Stimulated activated naive CD8-positive, alpha-beta T cell treated with anti-CD3 and anti-CD28 coated beads, Interleukin-15, Interleukin-2, amounts not matched to agents 100 U/mL and 50 U/mL, for 24 hours (primary cell): ENCODE measurements at places on chromosomes 12 and 14.
A peak's percentile ranks its signal among the peaks of the same experiment; 100 is the strongest.

DNA sequence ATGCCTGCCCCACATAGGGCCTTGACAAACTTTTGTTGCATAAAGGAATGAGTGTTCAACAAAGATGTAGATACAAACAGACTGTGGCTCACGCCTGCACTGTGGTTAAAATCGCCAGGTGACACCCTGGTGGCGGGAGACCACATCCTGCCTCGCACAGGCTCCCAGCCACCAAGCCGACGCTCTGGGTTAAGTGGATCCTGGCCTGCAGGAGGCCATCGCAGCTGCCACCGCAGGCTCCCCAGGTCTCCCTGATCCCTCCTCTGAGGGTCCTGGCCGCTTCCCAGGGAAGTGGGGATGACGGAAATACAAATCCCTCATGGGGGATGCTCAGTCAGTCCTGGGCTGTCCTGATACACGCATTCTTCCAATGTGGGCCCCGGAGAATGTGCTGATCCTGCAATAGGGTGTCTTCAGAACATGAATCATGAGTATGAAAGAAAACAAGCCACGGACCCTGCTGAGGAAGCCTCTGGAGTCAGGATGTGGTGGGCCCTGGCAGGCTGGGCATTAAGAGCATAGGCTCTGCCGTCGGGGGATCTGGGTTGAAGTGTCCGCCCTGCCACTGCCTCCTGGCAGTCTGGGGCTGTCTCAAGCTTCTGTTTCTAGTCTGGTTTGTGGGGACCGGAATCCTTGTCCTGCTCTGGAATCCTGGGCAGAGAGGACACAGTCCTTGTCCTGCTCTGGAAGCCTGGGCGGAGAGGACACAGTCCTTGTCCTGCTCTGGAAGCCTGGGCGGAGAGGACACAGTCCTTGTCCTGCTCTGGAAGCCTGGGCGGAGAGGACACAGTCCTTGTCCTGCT lies 53.5 kb upstream of the BEGAIN start:
- peak; percentile 75 for DNase-seq

DNA sequence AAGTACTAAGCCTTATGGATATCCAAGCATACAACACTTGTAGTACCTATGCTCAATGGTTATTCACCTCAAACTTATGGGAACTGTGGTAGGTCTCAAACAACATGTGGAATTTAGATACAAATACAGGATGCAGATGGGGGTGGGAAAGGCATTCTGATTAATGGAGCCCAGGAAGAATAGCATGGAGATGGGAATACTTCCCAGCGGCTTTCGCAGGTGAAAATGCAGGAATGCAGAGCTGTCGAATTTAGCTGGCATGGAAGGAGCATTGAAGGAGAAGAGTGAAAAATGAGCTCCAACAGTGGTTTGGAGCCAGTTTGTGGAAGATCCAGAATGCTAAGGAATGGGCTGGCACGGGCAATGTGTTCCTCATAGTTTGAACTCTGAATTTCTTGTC lies 89.9 kb downstream of the NKX2-1 start:
- DNase-seq, result no peak

DNA sequence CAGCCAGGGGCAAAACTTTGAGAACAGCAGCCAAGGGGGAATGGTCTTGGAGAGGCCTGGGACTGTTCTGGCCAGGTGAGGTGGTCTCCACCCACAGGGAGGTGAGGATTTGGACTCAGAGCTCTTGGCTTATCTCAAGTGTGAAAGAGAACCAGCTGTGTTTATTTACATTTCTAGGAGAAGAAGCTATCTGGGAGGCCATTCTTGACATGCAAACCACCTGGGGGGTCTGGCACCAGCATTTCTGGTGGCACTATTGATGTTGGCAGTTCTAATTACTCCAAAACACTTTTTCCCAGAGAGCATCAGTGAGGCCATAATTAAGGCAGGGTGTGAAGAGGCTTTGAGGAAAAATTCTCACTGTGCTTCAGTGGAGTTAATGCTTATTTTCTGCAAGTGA lies 95.1 kb downstream of the CAND1 start:
- no peak for DNase-seq

GRCh38 chr12:57518920-57519795 lies 1.2 kb downstream of the DDIT3 start:
- peak; percentile 37 for DNase-seq

DNA sequence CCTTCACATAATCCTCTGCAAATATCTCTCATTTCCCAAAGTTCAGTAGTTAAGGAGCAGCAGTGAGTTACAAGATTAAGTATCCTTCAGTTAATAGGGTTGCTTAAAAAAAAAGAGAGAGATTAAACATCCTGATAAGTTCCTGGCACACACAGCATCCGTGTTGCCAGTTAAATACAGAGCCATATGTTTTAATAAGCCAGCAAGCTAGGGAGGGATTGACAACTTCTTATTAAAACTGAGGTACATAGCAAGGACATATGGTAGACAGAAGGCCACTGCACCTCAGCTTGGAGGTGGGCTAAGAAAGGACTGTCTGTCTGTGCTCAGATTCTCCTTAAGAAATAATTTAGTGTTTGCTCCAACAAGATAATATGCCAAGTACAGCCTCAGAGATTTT lies 9.6 kb upstream of the TMEM30B start:
- no peak for DNase-seq

- peak; percentile 15 for DNase-seq
Measured at GRCh38 chr14:94175011-94175745, 1.1 kb downstream of the PPP4R4 start.

DNA sequence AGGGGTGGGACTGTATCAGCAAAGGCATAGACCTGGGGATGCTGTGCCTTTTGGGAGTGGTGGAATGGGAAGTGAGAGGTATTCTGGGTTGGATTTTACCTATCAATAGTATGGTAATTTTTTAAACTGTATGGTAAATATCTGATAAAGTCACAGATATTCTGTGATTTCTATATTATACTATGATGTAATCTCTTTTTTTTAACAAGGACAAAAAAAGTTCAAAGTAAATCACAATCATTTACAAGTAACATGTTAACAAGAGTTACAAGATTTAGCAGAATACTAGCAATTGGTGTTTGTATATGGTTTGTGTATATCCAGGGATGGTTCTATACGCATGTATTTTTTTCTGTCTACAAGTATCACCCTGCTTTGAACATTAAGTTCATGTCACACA lies 56.0 kb downstream of the BMAL2 start:
- DNase-seq, result no peak

GRCh38 chr14:69050240-69051184 lies 71.4 kb upstream of the ACTN1 start:
- DNase-seq, result no peak

DNA sequence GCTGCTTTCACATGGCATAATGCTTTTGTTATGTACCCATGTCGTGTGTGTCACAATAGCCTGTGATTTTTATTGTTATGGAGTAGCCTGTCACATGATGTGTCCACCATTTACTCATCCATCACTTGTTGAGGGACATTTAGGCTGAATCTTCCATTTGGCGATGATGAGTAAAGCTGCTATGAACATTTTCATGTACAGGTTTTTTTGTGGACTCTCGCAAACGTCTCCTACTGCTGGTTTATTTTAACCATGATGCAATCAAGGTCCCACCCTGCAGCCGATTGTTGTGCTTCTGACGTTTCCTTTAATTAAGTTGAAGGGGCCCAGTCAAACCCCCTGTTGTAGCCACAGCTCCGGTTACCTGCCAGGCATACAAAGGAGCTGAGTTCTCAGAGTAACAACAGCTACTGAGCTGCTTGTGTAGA lies 63.2 kb downstream of the ZNF664 start:
- no peak for DNase-seq

DNA sequence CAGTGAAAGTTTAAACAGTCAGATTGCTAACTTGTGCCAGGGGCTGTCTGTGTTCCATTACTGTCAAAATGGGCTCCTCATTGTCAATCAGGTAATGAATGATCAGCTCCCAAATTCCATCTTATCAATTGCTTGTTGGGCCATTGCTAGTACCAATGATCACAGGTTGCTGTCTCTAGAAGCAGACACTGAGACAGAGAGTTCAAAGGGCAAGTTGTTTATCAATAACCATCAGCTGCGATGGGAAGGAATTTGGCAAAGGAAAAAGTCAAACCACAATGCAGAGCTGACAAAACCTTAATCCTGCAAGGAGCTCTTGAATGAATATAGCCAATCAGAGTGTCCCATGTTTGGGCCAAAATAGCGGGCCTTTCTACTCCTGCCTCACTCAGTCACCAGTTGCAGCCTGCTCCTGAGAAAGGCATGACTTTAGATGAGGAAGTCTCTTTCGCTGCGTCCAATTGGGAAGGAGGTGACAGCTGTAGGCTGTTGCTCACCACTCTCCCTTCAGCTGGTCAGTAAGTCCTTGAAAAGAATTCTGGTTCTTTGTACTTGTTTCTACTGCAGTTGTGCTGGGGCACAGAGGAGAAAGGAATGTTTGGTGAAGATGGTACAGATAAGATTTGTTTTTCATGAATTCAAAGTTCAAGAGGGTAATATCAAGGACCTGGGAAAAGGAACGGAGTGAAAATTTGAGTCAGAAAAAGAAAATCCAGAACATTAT lies 179.2 kb upstream of the PDE3A start:
- DNase-seq, result no peak

GRCh38 chr14:86442135-86442534 lies 912.2 kb downstream of the FLRT2 start:
- no peak for DNase-seq

DNA sequence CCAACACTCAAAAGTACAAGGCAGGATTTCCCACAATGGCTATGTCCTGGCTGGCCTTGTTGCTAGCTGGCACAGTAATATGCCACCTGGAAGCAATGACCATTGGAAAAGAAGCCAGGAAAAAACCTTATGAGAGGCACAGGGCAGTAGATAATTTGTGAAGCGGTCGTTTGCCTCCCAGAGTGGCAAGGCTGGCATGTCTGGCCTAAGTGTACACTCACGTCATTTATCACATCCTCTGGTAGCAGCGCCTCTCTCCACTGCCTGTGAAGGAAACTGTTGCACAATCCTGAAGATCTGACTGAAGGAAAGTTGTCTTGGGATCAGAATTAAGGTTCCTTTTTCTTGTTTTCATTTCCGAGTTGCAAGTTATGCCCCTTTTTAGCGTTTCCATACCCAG lies 408.5 kb downstream of the ZFP36L1 start:
- DNase-seq, result no peak

GRCh38 chr14:92577321-92577742 lies 63.8 kb downstream of the RIN3 start:
- DNase-seq, result no peak

DNA sequence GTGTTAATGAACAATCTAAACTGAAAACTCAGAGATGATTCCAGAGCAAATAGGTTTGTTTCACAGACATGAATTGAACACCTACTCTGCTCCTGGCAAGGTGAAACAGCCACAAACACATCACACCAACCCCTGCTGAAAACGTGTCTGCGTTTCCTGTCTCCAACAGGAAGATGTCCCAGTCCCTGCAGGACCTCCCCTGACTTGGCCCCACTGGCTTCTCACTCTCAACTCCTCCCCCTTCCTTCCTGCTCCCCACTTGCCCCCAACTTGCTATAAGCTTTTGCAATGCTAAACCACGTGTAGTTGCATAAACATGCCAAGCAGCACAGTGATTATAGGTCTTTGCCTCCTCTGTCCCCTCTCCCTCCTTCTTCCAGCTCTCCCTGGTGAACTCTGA lies 567.6 kb downstream of the BCL11B start:
- DNase-seq, result peak; percentile 15

GRCh38 chr14:100765991-100766390 lies 39.3 kb downstream of the DLK1 start:
- no peak for DNase-seq

GRCh38 chr14:20652996-20653975 lies 11.8 kb upstream of the OR6S1 start:
- peak; percentile 76 for DNase-seq

- DNase-seq, result peak; percentile 54
Measured at GRCh38 chr14:20632448-20632830, 9.1 kb downstream of the OR6S1 start.

DNA sequence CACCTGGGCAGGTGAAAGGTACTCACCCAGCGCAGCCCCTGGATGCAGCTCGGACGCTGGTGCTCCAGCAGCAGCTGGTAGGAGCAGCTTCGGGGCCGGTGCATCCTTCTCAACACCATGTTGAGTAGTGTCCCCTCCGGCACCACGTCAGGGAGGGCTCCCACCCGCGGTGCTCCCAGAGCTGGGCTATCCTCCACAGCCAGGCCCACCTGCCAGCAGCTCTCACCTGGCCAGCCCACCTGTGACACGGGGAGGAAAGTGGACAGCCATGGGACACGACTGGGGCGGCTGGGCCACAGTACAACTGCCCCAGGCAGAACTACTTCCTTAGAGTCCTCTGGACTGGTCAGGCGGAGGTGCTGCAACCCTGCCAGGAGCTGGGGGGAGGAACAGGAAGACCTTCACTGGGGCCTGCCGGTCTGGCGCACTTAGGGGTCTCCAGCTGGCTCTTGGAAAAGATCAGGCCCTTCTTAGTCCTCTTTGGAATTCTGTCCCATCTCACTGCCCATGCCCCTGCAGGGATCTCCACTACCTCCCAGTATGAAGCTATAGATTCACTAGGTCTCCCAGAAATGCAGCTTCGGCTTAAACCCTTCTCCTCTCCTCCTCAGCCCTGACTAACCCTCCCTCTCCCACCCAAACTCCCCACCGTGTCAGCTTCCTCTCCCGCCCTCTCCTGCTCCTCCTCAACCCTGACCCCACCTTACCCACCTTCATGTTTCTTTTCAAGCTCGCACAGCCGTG lies 668 bp downstream of the RAPGEF3 start:
- no peak for DNase-seq

DNA sequence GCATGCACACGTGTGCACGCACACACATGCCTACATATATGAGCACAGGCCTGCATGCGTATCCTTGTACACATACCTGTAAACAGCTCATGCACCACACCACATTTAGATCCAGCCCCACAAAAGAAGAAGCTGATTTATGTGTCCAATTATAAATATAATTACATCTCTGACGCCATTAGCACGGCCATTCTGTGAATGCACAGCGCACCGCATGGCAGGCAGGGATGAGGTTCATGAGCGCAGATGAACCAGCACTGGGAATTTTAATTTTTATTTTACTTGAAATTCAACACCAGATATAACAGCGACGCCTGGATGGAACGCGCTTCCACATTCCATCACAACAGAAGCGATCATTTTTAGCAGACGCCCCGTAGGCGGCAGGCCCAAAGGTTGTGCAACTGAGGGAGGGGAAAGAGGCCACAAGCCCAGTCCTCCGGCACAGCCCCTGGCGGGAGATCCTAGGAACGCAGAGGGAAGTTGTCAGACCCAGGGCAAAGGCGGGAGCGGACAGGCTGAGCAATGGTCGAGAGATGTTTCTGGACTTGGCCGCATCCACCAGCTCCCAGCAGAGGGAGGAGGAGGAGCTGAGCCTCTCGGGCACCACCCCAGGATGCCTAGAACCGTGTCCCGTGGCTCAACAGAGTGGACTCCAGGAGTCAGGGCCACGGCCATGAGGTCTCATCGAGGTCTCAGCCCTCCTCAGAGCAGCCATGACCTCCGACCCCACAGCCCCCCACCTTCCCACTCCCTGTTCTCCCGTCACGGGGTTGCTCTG lies 37.9 kb upstream of the GALNT9 start:
- DNase-seq, result no peak

GRCh38 chr12:117890137-117890536 lies 78.7 kb downstream of the KSR2 start:
- DNase-seq, result no peak

DNA sequence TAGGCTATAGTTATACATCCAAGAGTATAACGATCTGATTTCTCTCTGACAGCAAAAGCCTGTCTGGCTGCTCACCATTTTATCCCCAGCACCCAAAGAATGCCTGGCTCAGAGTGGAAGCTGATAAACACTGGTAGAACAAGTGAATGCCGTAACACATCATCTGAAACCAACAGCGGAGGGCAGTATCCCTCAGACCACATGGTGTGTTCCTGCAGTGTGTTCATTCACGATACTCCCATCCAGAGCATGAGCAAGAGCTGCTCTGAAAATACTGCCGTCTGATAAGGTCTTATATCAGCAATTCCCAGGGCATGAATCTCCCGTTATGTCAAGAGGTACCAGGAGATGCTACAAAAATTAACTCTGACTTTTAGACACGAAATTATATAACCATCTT lies 95.9 kb downstream of the TTC7B start:
- DNase-seq, result no peak
